Stimulated activated CD4-positive, alpha-beta T cell treated with anti-CD3 and anti-CD28 coated beads, Interleukin-2, amount 100 ng/mL, for 24 hours (primary cell): ENCODE measurements at places on chromosomes 12 and 14.

DNA sequence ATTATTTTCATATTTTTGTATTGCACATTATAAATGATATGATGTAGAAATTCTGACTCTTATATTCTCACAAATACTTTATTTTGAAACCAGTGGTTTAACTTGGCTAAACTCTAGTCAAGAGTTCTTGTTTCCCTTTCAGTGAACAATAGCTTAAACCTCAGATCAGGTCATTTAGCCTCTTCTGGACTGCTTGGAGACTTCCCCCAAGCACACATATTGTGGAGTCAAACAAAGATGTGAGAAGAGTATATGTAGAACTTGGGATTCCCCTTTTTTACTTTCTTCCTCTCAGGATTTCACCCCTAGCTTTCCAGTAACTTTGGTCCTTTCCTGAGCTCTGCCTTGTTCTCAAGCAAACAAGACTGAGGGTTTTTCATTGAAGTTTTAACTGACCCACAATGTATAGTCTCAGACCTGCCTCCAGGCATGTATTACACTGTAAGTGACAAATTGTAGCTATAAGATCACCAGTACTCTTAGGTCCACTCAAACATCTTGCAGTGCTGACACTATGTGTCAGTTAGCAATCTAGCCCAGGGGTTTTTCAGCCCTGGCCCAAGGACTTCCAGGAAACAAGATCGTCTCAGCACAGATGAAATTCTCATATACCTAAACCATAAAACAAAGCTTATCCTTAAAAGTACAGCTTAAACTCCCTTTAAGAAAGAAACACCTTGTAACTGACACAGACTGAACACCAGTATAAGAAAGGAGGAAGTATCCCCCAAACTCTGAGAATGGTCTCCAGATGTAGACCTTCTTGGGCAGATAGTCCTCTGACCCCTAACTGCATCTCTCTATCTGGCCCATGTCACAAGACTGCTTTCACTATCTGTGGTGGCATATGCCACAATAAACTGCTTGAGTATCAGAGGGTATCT, 98.6 kb downstream of the SLC6A15 start:
- DNase-seq, result no peak

- DNase-seq, result no peak
Measured at GRCh38 chr12:11902525-11902875, 168.2 kb upstream of the BCL2L14 start.

- no peak for DNase-seq
Measured at GRCh38 chr12:2924019-2924418, 33.3 kb downstream of the TULP3 start.

DNA sequence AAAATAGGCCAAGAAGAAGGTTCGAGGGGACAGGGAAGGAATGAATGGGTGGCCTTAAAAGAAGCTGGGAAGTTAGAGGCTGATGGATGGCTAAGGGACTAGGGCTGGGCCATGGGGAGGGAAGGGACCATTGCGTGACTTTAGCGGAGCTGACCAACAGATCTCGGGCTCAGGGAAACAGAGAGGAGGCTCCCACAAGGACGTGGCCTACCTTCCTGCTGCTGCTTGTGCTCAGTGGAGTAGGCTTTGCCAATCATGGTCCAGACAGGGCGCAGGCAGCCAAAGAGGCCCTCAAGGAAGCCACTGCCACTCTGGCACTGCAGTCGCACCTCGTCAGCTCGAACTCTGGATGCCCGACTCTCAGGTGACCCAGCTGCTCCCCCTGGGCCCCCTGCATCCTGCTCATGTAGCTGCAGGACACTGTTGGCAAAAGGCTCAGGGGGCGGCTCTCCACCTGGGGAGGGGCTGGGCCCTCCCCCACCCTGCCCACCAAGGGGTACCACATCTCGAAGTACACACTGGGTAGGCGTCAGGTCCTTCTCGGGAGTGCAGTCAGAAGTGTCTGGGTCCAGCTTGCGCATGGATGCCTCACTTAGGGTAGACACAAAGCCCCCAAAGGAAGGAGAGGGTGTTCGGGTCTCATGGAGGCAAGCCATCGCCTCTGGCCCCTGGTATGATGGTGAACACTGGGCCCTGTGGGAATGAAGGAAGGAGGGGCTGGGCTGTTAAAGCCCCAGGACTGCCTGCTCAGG, 12.3 kb downstream of the MAP3K12 start:
- no peak for DNase-seq

- DNase-seq, result no peak
Measured at GRCh38 chr12:80352474-80352873, 91.6 kb upstream of the PTPRQ start.

DNA sequence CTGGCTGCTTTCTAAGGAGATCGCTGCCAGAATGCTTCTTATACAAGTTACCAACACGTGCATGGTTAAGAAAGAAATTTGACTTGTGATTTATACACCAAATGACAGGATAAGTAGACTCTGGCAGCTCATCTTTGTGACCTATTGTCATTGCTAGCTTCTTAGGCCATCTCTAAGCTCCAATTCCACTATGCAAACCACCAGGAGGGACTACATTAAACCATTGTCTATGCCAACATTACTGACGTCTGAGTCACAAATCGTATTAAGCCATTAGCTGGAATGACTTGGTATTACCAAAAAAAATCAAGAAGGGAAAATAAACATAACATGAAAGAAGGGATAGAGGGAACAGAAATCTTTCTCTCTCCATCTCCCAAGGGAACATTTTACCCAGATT, 15.8 kb upstream of the VPS33A start:
- DNase-seq, result no peak

- no peak for DNase-seq
Measured at GRCh38 chr14:104349950-104350349, 211.6 kb downstream of the KIF26A start.

- DNase-seq, result no peak
Measured at GRCh38 chr14:42877716-42878115, 1271.0 kb downstream of the LRFN5 start.

DNA sequence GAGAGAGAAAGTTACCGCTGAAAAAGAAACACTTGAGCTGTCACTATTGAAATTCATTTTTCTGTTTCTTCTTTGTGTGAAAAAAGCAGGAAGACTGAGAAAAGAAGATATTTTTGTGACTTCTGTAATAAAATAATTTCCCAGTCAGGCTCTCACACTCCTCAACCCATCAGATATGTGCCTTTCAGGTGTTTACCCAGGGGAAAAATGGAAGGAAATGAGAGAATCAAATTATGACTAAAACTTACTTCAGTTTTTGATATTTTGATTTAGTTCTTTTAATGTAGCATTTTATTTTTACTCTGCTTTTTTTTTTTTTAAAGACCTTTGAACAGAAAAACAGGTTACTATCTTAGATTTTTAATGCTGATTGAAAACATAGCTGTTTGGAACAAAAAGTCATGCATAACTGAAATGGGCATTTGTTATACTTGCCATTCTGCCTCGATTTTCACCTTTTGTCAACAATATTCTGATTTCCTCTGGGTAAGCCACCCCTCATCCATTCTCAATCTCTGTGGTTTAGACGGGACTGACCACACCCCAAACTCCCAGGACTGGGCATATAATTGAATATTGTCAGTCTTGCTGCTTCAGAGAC, 133.2 kb upstream of the KRR1 start:
- no peak for DNase-seq

DNA sequence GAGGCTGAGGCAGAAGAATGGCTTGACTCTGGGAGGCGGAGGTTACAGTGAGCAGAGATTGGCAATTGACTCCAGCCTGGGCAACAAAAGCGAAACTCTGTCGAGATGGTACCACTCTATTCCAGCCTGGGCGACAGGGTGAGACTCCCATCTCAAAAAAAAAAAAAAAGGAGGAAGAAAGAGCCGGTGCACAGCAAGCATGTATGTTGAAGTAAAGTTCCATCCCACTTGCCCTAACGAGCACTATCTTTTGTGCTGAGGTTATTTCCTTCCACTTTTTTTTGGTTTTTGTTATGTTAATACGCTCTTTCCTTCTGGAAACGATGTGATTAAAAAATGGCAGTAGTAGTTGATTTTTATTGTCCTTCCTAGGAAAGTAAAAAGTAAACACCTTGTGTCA, 19.5 kb upstream of the GOLGA5 start:
- DNase-seq, result no peak

GRCh38 chr12:68972595-68972994, 39.6 kb upstream of the CPM start:
- no peak for DNase-seq

- DNase-seq, result no peak
Measured at GRCh38 chr14:44438936-44439335, 68.1 kb downstream of the FSCB start.

GRCh38 chr14:101075025-101075800, 171.7 kb upstream of the RTL1 start:
- DNase-seq, result no peak

DNA sequence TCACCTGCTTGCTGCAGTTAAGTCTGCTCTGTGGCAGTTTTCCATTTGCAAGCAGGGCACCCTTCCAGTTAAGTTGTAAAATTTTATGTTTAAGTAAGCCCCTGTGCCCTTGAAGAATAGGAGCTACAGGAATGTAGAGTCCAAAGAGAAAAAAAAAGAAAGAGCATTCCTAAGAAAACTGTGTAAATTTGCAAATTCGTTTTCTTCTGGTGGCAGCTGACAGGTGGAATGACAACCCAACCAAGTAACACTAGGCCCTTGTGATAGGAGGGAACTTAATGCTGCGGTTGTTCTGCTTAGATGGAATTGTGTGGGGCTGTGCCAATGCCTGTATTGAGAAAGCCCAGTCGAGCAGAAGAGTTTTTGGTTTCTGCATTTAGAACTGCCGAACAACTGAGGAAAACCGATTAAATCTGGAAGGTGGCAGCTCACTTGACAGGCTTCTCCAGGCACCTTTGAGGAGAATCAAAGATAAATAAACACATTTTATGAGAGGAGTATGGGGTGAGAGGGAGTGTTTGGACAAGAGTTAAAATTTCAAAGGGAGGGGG, 280.0 kb downstream of the RAD51B start:
- DNase-seq, result no peak

- peak; percentile 84 for DNase-seq
Measured at GRCh38 chr12:123457980-123458779, at the start of gene SNRNP35. SNRNP35 (plus strand) TSS chr12:123458139; CDS start chr12:123465541, 7,402 bp downstream.

- no peak for DNase-seq
Measured at GRCh38 chr12:78305808-78306207, 475.1 kb downstream of the NAV3 start.

- no peak for DNase-seq
Measured at GRCh38 chr12:6494258-6494743, 399 bp downstream of the NCAPD2 start.

GRCh38 chr14:49896966-49897365, 4.1 kb downstream of the ARF6 start:
- DNase-seq, result no peak

GRCh38 chr12:24398605-24399004, 449.1 kb upstream of the SOX5 start:
- DNase-seq, result no peak

- DNase-seq, result no peak
Measured at GRCh38 chr12:19744705-19745218, 305.5 kb downstream of the AEBP2 start.

GRCh38 chr14:105094193-105094907, 29.1 kb upstream of the GPR132 start:
- no peak for DNase-seq

- no peak for DNase-seq
Measured at GRCh38 chr12:27237790-27238771, 6.0 kb upstream of the STK38L start.

GRCh38 chr12:7884689-7885088, 12.0 kb upstream of the SLC2A14 start:
- no peak for DNase-seq

GRCh38 chr14:79274641-79275291, 936.5 kb downstream of the DIO2 start:
- no peak for DNase-seq

GRCh38 chr14:77314043-77314442, 6.6 kb downstream of the POMT2 start:
- DNase-seq, result no peak

- no peak for DNase-seq
Measured at GRCh38 chr14:69270795-69271708, 11.1 kb downstream of the GALNT16 start.

DNA sequence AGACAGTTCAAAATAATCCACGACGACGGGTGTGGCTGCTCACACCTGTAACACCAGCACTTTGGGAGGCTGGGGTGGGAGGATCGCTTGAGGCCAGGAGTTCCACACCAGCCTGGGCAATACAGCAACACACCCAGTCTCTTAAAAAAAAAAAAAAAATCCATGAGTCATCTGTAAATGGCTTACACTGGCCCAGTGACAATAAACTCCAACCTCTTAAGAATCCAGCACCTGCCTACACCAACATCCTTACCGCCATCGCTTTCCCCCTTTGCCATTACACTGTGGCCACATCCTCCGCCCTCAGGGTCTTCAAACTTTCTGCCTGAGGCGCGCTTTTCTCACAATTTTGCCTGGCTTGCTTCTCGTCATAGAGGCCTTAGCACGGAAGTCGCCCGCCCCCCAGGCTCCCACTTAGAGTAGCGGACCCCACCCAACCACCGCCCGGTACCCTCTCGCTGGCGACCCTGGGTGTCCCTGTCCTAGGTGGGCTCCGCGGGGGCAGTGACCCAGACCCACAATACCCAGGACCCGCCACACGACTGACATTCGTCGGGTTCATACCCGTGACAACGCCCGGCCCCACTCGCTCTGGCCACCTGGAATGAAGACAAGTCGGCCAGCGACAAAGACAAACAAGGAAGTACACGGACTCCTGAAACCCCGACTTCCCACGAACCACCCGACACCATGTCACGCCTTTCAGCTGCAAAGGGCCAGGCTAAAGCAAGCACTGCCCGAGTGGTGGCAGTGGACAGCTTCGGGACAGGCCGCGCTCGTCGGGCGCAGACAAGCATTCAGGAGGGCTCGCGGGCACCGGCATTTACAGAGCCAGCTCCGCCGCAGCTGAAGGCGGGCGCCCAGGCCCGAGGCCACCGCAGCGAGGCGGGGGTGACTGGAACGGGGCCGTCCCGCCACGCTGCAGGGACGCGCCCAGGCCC, 636 bp downstream of the GOLGA3 start:
- DNase-seq, result peak; percentile 35

- DNase-seq, result no peak
Measured at GRCh38 chr12:47032644-47033043, 46.8 kb upstream of the PCED1B start.

DNA sequence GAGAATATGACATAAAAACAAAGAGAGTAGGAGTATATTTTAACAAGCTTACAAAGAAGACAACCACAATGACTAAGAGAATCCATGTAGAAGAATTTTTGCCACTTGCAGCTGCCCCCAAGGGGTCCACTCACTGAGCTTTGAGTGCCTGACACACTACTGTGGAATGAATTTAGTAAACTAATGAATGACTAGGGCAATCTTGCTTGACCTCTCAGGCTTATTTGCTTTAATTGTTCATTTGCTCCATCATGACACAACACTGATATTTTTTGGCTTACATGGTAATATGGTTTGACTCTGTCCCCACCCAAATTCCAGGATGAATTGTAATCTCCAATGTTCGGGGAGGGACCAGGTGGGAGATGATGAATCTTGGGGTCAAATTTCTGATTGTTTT, 249.1 kb upstream of the FAR2 start:
- DNase-seq, result no peak

GRCh38 chr12:15256761-15257160, 35.5 kb upstream of the RERG start:
- no peak for DNase-seq
